ENCODE measurements at places on chromosomes 7 and 10.

- DNase-seq = no peak
Observed at GRCh38 chr7:144784943-144785342, 50.9 kb downstream of the TPK1 start.

DNA sequence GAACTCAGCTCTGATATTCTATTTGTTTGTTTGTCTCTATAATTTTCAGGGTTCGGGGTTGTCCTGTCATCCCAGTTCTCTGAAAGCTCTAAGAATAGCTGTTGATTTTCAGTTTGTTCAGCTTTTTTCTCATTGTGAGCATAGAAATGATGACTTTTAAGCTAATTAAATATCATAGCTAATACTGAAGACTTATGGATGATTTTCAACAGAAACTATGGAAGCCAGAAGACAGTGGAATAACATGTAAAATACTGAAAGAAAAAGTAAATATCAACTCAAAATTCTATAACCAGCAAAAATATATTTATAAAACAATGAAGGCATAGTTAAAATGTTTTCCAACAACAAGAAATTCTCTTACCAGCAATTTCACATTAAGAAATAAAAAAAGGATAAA lies 96.4 kb upstream of the ETV1 start:
- DNase-seq = no peak

GRCh38 chr7:12783421-12784095 lies 96.1 kb downstream of the ARL4A start:
- DNase-seq = no peak

- DNase-seq = peak; percentile 69
Observed at GRCh38 chr7:23893942-23894891, 184.2 kb downstream of the STK31 start.

GRCh38 chr7:1977059-1977875 lies 255.5 kb downstream of the MAD1L1 start:
- no peak for DNase-seq

DNA sequence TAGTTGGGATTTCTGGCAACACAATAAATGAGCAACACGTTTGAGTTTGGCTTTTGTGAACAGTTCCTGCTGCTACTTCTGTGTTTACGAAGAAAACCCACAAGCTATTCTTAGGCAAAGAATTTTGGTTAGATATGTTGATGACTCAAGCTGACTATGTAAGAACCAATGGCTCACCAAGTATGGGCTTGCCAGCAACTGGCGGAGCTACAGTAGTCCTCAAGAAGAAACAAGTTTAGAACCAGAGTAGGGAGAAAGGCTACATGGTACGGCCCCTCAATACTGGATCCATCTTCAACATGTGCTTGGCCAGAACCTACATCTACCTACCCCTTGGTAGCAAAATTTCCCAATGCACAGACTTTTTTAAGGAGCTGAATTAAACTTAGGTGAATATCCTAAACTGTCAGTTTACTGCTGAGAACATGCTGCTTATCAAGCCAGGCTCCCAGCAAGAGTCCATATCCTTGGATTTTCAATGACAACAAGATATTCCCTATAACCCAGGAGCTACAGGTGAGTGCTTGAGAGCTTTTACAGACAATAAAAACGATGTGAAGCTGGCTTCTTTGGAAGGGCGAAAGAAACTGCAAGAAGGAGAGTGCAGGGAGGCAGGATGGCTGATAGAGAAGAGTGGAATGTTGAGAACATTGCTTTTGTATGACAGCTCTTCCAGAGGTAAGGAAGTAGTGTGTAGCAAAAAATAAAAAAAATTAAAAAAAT lies 74.3 kb upstream of the ASAH2 start:
- no peak for DNase-seq

- no peak for DNase-seq
Observed at GRCh38 chr7:14305233-14305866, 315.9 kb upstream of the ETV1 start.

- DNase-seq = no peak
Observed at GRCh38 chr10:86188796-86189558, 177.6 kb downstream of the GRID1 start.

DNA sequence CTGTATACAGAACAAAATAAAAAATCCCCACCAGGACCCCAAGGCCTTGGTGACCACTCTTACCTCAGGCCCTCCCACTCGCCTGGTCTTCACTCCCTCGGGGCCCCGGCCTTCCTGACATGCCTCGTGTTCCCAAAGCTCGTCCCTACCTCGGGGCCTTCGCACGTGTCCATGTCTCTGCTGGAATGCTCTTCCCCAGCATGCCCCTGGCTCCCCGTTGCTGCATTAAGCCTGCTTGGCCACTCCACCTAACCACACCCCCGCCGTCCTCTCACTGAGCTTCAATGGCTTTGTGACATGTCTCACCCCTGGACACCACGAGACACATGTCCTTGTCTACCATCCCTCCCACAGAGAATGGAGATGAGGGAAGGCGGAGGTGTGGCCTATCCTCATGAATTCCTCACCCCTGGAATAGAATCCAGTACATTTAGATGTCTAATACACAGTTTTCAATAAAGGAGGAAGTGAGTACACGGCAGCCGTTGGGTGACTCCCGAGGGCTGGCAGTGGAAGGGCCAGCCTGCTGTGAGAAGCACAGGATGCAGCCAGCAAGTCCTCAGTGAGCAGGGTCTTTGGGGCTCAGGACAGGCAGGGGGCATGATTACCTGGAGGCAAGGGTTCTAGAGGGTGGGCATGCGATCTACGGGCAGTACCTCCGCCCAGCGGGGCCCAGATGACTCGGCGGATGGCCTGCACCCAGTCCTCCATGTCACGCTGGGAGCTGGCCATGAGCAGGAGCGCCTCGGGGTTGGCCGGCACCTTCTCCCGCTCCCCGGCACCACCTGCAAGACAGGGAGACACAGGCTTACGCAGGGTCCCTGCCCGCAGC lies 125.7 kb downstream of the ARHGAP22 start:
- no peak for DNase-seq
